ENCODE measurements at places on chromosomes 2 and 18. TPM values are rescaled to one million over a fixed set of nuclear protein-coding genes. Genes with fewer than 3 reads are reported as not detected.

GRCh38 chr18:27824841-27825681, 351.9 kb downstream of the CDH2 start:
- DNase-seq, result no peak

GRCh38 chr2:36476411-36476810, 120.8 kb downstream of the CRIM1 start:
- no peak for DNase-seq

GRCh38 chr2:30354621-30355020, 92.4 kb upstream of the LCLAT1 start:
- DNase-seq, result no peak

- DNase-seq, result no peak
These were observed 101.3 kb upstream of the ITGB6 start for GRCh38 chr2:160301420-160301819.

DNA sequence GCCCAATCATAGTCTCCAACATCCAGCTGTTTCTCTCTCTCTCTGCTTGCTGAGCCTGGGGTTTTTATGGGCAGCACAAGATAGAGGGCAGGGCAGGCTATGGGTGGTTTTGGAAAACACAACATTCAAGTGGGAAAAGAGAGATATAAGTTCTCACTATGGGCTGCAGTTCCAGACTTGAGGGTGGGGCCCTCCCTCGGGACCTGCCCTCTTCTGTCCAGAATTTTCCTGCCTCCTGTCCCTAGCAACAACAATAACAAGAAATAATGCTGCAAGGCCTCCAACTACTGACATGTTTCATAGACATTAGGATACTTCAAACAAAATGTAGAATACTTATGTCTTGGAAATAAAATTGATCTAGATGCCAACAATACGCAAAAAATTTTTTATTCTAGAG, 107.8 kb downstream of the C18orf54 start:
- DNase-seq, result no peak

- DNase-seq, result peak; percentile 100
These were observed 127.9 kb upstream of the SH3BP4 start for GRCh38 chr2:234823877-234824376.

GRCh38 chr2:179226203-179226960, 38.2 kb downstream of the SESTD1 start:
- no peak for DNase-seq

GRCh38 chr18:44409515-44409914, 271.2 kb upstream of the SETBP1 start:
- DNase-seq, result no peak

DNA sequence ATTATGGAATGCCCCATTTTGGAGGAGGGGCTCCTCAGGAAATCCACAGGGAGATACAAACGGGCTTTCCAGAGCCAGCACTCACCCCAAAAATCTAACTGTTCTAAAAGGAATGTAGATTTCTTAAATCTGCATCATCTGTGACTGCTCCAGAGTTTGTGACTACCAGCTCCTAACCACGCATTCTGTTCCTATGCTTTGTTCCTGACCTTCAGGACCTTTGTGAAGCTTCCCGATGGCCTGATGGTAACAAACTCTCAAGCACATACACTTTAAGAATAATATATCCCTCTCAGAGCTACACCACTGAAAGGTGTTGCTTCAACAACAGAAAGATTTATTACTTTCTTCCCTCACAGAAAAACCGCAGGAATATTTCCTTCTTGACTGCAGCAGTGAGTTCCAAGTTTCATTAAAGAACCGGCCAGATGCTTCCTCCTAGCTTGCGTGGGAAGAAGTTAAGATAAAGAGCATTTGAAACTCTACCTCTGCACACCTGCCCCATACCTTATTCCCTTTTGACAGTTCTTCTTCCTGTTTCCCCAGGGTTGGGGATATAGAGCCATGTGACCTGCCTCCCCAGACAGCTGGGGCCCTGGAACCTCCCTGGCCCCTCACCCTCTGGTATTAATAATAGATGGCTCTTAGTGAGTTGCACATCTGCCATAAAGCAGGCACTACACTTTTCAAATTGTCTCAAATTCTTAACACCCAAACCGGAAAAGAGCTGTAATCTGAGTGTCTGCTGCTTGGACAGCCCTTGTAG, 40.2 kb upstream of the EML4 start:
- DNase-seq, result peak; percentile 75

DNA sequence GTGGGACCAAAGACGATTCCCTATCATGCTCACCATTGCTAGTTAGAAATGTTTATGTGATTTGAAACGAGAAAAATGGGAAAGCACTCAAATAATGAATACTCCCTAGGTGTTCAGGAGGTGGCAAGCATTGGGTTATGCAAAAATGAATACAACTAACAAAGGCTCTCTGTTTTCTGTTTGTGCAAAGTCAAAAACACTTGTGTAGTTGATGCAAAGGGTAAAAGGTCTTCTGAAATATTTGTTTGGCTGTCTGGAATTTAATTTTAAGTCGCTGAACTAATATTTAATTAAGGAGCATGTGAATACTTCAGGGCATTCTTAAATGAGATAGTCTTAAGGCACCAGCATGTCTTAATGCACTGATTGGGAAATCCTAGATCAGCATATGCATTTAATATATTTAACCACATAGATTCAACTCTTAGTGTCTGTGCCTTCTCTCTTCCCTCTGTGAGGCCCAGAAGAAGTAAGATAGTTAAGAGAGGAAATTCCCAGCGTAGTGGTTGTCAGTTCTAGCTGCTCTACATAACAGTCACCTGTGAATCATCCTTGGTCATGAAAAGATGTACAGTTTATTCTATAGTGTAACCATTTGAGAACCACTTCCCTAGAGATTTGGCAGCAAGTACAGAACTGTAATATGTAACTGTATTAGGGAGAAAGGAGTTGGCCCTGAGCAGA, 111.9 kb downstream of the EPC2 start:
- DNase-seq, result peak; percentile 1

DNA sequence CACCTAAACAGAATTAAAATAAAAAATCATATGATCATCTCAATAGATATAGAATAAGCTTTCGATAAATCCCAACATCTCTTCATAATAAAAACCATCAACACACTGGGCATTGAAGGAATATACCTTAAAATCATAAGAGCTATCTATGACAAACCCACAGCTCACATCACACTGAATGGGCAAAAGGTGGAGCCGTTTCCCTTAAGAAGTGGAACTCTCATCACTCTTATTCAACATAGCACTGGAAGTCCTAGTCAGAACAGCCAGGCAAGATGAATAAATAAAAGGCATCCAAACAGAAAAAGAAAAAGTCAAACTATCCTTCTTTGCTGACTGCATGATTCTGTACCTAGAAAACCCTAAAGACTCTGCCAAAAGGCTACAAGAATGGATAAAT, 510.3 kb downstream of the ZNF804A start:
- DNase-seq, result no peak

- DNase-seq, result no peak
These were observed 942.5 kb upstream of the SLC39A10 start for GRCh38 chr2:194714541-194714940.

DNA sequence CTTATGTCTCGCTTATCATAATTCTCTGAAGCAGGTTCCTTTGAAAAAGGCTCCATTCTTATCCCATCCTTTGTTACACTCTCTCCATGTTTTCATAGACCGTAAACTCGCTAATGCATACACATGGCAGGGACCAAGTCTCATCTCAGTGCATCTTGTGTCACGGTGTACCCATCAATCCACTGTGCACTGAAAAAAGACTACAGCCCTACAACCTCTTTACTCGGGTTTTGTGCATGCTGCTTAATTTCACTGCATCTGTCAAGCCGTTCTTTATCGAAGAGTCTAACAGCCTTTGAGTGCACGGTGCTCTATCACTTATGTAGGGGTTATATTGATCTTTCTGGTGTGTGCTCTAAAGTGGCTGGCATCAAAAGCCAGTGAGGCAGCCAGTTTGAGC, 302.9 kb upstream of the ERBB4 start:
- no peak for DNase-seq

DNA sequence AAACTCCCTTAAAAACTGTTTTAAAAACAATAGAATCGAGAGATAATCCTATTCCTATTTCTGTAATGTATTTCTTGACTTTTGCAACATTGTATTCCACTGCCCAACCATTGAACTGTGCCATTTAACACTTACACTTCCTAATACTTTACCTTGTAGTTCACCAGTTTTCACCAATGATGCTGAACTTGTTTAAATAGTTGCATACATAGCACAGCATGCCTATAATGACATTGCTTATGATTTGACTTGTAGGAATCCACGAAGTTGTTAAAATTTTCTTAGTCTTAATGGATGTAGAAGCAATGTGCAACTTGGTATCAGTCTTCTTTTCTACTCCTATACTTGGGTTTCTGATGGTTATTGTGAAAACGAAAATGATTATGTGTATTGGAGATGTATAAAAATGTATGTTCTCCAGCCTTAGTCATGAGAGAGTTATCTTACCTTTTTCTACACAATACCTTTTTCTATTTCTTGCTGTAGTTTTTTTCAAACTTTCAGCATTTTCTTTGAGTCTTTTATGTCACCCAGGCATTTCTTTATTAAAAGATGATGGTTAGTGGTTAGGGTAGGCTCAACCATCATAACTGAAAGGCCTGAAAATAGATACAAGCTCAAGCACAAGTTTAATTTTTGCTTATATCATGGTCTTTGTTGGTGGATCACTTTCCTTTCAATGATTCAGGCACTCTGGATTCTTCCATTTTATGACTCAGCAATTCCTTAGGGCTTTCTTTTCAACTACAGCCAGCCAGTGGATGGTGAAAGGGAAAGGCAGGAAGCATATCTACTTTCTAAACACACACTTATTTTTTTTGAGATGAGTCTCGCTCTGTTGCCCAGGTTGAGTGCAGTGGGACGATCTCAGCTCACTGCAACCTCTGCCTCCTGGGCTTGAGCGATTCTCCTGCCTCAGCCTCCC, 9.4 kb downstream of the GPD2 start:
- peak; percentile 52 for DNase-seq

DNA sequence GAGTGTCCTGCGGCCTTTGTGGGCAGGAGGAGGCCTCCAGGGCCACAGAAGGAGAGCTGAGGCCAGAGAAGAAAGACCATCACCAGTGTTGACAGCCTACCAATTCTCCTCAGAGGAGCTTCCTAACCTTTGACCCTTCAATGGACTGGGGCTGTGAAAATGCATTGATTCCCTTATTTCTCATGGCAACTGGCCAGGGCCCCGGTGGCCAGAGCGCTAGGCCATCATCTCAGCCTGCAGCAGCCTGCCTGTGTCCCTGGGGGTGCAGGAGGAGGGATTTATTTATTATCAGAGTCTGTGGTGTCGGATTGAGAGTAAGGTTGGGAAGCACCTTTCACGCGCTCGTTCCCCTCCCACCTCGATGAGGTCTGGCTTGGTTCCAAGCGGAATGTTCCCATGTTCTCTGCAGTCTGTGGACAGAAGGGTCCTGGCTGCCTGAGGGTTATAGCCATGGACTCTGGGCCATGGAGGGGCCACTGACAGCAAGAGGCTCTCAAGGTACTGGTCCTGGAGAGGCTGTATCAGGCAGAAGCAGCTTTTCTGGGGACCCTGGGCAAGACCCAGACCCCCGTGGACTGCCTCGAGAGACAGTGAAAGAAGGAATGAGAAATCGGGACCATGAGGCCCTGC, 53.8 kb downstream of the CYP27C1 start:
- no peak for DNase-seq

- DNase-seq, result no peak
These were observed 53.6 kb downstream of the PARD6G start for GRCh38 chr18:80193701-80194100.

DNA sequence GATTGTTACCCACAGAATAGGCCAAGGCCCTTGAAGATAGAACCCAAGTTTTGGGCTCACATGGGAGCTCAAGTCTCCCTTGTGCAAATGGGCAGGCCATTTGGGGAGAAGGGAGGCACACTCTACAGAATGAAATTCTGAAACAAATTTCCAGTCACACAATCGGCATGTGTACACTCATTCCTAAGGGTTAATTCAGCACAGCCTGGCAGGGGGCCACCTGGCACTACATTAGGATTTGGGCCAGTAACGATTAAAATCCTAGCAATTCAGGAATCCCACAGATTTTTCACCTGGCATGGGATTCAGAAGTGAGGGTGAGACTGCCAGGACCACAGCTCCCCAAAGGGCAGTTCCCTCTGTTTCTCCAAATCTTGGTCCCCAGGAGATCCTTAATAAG, 46.4 kb downstream of the BMP10 start:
- DNase-seq, result no peak

GRCh38 chr2:217048730-217049129, 188.9 kb upstream of the TNP1 start:
- DNase-seq, result no peak

DNA sequence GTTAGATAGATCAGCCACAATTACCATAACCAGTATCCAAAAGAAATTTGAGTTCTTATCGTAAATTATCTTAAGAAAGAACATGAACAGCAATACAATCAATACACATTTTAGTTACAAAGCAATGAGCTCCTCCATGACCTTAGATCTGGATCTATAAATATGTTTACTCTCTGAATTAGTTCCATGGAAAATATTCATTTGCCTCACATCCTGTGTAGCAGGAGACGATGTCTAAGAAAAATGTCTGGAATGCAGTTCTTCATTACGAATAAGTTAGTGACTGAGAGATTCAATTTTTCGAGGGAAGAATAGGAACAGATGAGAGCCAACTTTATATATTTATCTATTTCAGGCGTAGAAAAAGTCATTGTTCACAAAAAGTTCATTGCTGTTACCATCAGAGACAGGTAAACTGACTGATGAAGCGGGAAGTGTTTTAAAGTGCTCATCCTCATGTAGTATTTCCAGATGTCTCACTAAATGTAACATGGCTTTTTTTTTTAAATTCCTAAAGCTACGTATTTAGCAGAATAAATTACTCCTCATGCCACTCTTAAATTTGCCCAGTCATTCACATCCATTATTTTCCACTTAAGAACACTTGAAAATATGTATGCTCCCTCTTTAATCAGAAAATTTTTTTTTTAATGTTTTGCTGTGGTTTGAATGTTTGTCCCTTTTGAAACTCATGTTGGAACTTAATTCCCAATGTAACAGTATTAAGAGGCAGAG, 106.5 kb upstream of the SCN1A start:
- peak; percentile 46 for DNase-seq

DNA sequence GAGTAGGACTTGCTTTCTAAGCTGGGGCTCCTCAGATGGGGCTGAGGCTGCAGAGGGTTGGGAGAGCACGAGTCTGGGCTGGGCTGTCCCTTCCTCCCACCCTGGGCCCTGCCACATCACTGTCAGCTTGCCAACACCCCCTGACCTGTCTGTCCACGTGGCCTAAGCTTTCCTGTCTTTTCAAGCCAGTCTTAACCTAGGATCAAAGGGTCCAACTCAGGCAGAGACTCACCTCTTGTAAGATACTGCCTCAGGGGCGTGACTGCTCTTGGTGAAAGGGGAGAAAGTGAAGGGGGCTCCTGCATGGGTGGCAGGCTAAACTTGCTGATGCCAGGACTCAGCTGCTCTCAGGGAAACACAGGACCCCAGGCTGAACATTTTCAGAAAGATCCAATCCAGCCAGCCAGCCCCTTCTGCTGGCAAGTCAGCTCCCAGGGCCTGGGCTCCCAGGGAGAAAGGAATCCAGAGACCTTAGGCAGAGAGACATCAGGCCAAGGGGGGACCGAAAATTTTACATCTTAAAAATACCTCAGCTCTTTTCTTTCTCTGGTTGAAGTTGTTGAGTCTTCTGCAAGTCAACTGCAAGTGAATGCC, 144.2 kb upstream of the ID2 start:
- DNase-seq, result no peak

The SULT1C3 gene
- polyA plus RNA-seq, result not detected

The GALNT5 gene
- polyA plus RNA-seq, result 22.6 TPM

The NCOA1 gene
- 16.0 TPM for polyA plus RNA-seq

The POTEJ gene
- polyA plus RNA-seq, result 0.02 TPM

The CASP10 gene
- 1.0 TPM for polyA plus RNA-seq

The METTL5 gene
- 17.3 TPM for polyA plus RNA-seq

The NEU2 gene
- not detected for polyA plus RNA-seq

The ELOA2 gene
- not detected for polyA plus RNA-seq

The GCG gene
- polyA plus RNA-seq, result not detected

The CABLES1 gene
- polyA plus RNA-seq, result 4.3 TPM

The SPP2 gene
- not detected for polyA plus RNA-seq

The ANO7 gene
- polyA plus RNA-seq, result 0.50 TPM

The HS6ST1 gene
- 7.4 TPM for polyA plus RNA-seq

Data from BJ (cell line).